H1 (cell line): ENCODE measurements at places on chromosomes 16 and 17.

DNA sequence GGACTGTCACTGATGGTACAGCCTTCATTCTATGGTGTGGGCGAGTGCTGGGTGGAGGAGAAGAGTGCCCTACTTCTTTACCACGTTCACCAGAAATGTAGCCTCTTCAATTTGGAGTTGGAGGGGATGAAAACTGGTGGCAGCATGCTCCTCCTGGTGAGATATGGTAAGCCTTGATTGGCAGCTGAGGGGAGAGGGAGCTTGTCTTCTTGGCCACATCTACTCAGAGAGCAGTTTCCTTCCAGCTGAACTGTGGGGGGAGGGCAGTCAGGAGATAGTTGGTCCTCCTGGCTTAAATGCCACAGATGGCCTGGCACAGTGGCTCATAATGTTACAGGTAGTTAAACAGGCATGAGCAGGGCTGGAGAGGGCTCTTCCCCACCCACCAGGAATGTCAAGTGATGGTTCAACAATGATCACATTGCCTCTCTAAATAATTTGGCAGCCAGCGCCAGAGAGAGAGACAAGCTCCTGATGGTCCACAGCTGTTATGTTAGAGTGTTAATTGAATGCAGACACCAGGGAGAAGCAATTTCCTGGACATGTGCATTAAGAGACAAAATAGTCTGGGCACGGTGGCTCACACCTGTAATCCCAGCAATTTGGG, 9.0 kb upstream of the MAPK3 start:
- DNase-seq, result no peak

DNA sequence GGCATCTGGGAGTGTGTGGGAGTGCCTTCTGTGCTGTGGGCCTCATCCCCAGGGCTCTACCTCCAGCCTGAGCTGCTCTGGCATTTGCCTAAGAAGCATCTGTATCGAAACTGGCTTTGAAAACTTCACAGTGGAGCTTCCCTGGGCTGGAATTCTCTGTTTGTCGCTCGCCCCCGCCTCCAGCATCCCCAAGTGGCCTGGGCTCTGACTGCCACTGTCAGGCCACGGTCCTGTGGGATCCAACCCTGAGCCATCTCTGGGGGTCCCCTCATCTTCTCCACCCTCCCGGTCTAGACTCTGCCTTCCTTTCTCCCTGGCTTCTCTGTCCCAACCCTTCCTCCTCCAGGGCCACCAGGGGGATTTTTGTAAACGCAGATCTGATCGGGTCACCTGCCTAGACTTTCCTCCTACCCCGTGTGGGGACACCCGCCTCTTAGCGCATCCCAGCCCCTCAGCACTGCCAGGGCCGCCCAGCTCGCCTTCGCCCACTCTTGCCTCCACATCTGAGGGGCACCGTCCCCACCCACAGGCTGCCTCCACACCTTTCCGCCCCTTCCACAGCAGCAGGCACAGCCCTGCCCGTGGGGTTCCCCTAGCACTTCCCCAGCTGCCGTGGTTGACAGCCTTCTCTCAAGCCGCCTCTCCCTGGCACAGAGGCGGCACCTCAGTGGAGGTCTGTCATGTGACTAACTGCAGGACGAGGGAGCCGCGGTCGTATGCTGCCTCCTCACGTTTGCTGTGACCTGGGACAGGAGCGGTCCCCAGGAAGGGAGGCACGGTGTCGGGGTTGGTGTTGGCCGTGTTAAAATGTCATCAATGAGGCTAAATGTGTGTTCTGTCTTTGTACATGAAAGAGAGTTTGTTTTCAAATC, 12.0 kb downstream of the TBC1D24 start:
- no peak for DNase-seq

- no peak for DNase-seq
These were observed 21.1 kb downstream of the HELZ start for GRCh38 chr17:67223924-67224323.

- no peak for DNase-seq
These were observed 495 bp downstream of the TXNDC17 start for GRCh38 chr17:6641247-6641863.

DNA sequence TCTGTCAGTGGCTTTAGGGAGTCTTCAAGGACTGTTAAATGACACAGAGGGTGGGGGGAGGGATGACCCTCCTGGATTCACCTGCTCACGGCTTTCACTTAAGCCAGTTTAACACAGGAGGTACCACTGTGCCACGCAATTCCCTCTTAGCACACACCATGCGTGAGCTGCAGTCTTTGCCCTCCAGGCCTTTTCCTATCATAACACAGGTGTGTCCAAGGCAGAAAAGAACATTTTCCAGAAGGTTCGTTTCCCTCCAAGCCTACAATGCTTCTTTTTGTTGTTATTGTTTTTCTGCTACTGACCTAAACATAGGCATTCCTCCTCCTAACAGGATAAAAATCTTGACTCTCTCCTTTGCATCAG, 1.1 kb downstream of the ZFHX3 start:
- no peak for DNase-seq

GRCh38 chr17:32241640-32242039, 24.0 kb upstream of the RHBDL3 start:
- no peak for DNase-seq

- DNase-seq, result no peak
These were observed 1.0 kb downstream of the MYO15B start for GRCh38 chr17:75588596-75589011.

DNA sequence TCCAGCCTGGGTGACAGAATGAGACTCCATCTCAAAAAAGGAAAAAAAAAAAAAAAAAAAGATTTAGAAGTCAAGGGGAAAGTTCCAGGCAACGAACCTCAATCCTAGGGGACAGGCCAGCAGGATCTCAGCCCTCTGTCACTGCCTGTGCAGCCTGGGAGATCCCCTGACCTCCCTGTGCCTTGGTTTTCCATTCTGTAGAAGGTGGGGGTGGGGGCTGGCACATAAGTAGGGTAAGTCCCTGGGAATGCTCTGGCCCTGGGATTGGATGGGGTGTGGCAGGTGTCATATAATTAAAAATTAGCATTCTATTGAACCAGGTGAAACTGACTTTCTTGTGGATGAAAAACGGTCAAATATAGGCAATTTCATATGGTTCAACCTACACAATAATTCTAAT, 90.5 kb downstream of the C16orf78 start:
- no peak for DNase-seq

DNA sequence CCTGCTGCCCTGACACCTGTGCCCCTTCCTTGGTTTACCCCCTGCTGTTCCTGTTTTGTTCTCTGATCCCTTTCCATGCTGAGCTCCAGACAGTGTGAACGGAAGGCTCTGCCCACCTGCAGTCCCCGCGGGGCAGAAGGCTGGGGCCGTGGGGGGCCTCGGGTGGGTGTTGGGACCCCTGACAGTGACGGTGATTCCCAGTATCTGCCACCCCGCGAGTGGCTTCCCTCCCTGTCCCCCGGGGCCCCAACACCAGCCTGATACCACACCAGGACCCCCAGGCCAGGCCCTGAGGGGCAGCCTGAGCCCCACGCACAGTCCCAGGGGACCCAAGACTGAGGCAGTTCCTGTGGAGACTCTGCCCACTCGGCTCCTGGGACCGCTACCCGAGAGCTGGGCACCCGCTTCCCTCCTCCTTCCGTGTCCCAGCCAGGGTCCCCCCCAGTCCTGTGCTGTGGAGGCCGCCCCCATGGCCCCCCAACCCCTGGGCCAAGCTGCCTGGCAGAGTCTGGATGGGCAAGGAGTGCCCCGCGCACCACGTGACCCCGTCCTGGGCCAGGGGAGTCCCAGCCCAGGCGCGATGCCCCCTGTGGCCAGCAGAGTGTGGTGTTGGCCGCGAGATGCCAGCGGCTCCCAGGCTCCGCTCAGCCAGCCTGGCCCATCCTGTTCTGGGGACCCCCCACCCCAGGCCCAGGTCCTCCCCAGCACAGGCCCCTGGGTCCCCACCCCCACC, 10.0 kb upstream of the C1QTNF8 start:
- DNase-seq, result no peak

GRCh38 chr17:29158488-29159275, 21.5 kb downstream of the MYO18A start:
- DNase-seq, result no peak

DNA sequence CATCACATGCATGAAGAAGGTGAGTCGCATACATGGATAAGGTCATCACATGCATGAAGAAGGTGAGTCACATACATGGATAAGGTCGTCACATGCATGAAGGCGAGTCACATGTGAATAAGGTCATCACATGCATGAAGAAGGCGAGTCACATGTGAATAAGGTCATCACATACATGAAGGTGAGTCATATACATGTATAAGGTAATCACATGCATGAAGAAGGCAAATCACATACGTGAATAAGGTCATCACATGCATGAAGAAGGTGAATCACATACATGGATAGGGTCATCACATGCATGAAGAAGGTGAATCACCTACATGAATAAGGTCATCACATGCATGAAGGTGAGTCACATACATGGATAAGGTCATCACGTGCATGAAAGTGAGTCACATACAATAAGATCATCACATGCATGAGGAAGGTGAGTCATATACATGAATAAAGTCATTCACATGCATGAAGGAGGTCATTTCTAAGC, 105.1 kb upstream of the SDK2 start:
- no peak for DNase-seq

DNA sequence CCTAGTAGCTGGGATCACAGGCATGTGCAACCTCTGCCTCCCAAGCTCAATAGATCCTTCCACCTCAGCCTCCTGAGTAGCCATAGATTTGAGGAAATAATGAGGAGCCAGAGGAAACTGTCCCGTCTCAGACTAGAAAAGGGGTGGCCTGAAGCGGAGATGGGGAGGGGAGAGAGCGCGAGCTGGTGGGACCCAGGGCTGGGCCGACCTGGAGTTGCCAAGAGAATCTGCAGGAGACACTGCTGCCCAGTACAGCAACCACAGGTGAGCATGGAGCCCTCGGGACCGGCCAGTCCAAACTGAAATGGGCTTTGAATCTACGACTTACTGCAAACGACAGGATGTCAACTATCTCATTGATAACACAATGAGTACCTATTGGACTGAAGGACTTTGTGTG, 24.3 kb downstream of the CD300A start:
- no peak for DNase-seq

DNA sequence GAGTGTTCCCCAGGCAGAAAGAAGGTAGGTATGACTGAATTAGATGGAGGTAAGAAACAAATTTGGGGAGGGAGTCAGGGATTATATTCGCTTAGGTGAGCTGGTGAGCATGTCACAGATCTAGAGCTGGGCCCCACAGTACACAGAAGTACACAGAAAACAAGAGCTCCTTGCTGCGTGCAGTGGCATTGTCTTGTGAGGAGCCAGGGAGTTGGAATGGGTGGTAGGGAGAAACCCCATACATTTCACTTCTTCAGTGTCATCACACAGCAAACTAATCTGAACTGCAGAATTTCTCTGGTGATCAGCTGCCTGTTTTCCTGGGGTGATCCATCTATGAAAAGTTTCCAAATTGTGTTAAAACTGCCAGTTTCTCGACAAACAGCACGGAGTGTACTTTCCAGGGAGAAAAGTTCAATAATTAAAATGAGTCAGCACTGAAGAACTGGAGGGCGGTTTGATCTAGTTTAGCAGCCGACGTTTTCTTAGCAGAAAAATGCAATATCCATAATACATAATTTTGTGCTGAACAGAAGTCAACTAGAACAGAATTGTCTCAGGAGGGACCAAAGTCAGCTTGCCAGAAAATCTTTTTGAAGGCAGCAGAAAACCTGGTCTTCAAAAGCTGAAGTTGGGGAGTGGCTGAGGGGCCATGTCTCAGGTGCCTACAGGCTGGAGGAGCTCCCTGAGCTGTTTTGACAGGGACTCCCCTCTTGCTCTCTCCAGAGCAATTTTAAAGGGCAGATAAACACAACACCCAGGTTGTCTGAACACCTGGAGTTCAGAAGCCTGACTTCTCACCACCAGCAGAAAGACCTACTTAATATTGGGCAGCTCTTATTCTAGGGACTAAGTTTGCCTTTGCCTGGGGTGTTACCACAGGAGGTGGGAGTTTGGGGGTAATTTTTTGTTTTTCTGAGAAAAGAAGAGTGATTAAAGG, 448.6 kb downstream of the CA10 start:
- no peak for DNase-seq

GRCh38 chr17:74785981-74786360, 9.8 kb upstream of the NAT9 start:
- no peak for DNase-seq

GRCh38 chr17:67532326-67532871, 155.3 kb downstream of the PITPNC1 start:
- DNase-seq, result no peak

GRCh38 chr17:1591474-1592090, 29.0 kb upstream of the PITPNA start:
- DNase-seq, result no peak

DNA sequence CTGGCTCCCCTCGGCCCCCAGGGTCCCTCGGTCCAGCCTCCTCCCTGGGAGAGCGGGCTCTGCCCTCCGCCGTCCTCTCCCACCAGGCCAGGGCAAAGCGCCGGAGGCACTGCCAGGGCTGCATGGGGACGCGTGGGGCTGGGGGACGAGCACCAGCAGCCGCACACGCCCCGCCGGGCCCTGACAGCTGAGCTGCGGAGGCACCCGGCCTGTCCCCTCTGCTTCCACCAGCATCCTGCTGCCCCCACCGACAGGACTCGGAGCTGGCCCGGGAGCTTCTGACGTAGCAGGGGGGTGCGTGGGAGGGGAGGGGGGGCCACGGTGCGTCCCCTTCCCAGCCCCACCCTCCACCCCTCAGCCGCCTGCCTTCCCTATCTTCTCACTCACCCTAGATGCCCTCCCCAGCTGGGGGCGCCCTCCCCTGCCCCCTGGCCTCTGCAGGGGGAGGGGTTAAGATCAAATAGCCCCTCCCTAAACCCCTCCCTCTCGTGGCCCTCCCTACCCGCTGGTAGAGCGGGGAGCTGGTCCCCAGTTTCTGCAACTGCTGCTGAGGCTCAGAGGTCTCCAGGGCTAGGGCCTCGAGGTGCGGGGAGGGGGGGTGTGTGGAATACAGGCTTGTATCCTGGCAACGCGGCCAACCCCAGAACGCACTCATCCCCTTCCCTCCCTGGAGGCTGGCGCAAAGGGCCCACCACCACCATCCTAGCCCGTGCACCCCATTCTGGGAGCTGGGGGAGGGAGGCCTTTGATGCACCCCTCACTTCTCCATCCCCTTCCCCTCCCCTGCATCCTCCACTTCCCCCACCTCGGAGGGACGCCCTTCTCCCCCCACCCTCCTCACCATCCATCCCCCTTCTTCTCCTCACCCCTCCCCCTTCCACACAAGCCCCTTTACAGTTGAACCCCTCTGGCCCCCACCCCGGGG, 1.0 kb downstream of the SRCIN1 start:
- peak; percentile 82 for DNase-seq

GRCh38 chr17:81402530-81402941, 7.3 kb downstream of the BAHCC1 start:
- DNase-seq, result no peak

DNA sequence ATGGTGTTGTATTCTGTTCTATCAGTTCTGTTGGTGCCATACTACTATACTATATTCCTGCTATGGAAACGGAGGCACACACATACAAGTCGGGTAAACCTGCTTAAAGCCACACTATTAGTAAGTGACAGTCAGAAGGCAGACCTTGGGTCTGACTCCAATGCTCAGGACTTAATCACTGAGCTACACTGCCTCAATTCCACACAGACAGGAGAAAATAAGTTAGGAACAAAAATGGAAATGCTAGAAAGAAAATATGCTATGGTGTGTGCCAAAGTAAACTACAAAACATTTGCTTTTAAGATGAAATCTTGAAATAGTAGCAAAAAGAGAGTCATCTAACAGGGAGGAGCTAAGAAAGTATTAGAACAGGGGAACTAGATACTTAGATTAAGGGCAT, 48.1 kb downstream of the MYO1D start:
- no peak for DNase-seq
